Activated CD4-positive, alpha-beta T cell treated with anti-CD3 and anti-CD28 coated beads for 1 hour (primary cell): ENCODE measurements at places on chromosomes 16 and 17.

DNA sequence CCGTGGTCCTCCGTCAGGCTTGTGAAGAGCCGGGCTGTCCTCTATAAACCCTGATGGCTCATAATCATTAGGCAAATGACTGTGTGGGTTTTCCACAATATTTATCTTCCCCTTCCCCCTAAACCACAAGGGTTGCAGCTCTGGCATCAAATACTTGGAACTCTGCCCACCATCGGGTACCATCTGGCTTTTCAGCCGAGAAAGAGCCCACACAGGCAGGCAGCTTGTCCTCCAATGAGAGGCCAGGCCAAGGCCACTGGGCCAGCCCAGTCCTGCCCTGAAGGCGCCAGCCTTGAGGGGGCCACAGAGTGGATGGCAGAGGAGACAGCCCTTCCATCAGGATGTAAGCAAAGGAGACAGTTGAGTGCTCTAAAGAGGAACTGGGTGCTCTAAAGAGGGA lies 31.8 kb upstream of the NAT9 start:
- DNase-seq: no peak

- DNase-seq: no peak
These were observed 36.3 kb downstream of the SLC47A1 start for GRCh38 chr17:19569785-19570543.

DNA sequence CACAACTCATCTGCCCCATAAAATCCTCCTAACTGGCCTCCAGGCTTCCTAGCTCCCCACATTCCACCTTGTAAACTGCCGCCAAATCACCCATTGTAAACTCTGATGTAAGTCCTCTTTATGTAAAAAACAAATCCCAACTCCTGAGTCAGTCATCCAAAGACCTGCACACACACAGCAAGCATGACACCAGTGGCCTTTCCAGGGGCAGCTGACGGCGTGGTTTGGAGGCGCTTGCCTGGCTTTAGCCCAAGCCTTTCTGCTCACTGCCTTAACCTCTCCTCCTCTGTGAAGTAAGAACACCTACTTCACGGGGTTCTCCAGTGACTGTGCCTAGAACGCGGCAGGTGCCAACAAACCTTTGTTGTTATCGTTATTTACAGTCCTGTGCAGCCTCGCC lies 14.0 kb downstream of the UBE2O start:
- no peak for DNase-seq

- DNase-seq: no peak
These were observed 3.6 kb downstream of the PNMT start for GRCh38 chr17:39671651-39672521.

GRCh38 chr16:26594666-26595065 lies 472.1 kb upstream of the C16orf82 start:
- DNase-seq: no peak

- DNase-seq: no peak
These were observed 794 bp downstream of the ANKS3 start for GRCh38 chr16:4733211-4733742.

DNA sequence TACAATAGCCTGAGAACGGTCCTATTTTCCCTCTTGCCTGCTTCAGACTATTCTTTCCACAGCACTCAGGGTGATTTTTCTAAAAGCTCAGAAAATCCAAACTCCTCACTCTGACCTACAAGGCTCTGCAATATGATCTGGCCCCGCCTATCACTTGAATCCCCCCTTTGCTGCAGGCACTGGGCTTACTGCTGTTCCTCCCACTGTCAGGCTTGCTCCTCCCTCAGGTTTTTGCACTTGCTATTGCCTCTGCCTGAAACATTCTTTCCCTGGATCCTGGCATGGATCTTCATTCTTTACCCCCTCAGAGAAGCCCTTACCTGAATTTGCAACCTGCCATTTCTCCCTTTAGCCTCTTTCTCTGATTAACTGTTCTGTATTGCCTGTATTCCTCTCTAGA lies 52.3 kb downstream of the RPGRIP1L start:
- no peak for DNase-seq

- DNase-seq: no peak
These were observed 42.1 kb upstream of the TOB1 start for GRCh38 chr17:50908140-50908859.

DNA sequence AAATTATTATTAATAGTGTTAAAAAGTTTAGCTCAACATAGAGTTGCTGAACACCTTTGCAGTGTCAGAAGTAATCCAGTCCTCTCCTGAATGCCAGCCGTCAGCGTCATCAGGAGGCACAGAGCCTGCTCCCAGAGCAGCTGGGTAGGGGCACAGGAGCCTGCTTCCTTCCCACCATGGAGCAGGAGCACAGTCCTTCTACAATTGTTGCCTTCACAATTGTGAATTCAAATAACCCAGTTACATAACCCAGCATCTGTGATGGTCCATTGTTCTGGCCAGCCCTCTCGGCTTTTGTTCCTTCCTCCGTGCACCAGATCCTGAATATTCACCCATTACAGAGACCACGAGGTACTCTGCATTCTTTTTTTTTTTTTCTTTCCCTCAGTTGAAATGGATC lies 393.9 kb upstream of the MAF start:
- no peak for DNase-seq

DNA sequence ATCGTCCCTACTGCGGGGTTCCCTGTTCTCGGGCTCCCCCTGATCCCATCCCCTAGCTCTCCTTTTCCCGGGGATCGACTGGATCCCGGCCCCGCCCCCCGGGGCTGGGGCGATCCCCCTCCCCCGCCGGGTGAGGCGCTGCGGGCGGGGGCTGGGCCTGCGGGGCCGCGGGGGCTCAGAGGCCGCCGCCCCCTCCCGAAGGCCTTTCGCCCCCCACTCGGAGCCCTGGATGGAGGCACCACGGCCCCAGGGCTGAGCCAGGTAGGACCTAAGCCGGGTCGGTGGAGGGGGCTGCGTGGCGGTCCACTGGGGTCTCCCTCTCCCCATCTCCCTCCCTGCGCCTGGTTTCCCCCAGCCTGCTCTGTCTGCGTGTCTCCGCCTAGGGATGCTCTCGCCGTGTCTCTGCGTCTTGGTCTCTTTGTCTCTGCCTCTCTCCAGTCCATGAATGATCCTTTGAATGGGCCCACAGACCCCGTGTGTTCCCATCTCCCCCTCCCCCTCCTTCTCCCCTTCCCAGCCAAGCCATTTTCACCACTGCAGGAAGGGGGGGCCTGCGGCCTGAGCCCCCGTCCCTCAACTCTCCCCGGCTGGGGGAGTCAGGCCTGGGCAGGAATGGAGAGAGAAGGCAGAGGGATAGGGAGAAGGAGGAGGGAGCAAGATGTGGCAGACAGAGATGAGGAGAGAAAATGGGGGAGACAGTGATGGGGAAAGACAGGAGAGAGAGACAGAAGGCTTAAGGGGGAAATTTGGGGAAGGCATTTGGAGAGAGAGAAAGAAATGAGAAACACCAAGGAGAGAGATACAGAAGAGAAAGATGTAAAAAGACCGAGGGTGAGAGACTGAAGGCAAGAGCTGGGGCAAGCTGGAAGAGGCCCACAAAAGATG lies 1.7 kb upstream of the TMEM256 start:
- DNase-seq: no peak

DNA sequence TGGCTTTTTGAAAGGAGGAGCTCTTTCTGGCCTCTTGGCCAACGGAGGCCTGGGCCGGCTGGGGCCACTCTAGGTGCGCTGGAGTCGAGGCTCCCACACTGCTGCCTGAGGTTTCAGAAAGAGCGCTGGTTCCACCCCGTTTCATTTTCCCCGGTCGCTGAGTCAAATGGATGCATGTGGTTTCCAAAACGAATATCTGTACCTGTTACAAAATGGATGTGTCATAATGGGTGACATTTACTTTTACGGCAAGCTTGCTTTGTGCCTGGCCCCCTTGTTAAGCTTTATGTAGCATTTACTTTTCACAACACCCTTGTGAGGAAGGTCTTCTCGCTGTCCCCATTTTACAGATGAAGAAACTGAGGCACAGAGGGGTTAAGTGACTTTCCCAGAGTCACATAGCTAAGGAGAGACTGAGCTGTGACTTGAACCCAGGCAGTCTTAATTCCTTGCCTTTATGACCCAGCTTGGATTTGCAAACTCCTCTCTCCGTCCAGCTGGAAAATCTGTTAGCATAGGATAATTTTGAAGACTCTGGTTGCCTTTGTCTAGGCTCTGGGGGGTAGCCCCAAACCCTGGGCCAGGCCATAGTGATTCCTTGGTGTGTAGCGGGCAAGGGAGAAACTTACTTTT lies 10.6 kb downstream of the KSR1 start:
- peak; percentile 28 for DNase-seq

- DNase-seq: no peak
These were observed 265.5 kb upstream of the CCL2 start for GRCh38 chr17:33989361-33990148.

DNA sequence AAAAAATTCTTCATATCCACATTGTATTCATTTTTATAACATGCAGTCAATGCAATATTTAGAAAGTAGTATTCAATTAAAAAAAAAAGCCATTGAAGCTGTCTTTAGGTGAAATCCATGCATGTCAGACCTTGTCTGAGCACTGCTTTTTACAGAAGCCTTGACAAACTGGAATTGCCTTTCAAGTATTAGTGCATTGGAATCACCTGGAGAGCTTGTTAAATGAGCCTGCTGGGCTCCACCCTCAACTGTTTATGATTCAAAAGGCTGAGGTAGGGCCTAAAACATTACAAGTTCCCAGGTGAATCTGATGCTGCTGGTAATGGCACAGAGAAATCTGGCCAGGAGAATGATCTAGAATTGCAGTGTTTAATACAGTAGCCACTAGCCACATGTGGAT lies 85.8 kb downstream of the HIC1 start:
- DNase-seq: no peak

DNA sequence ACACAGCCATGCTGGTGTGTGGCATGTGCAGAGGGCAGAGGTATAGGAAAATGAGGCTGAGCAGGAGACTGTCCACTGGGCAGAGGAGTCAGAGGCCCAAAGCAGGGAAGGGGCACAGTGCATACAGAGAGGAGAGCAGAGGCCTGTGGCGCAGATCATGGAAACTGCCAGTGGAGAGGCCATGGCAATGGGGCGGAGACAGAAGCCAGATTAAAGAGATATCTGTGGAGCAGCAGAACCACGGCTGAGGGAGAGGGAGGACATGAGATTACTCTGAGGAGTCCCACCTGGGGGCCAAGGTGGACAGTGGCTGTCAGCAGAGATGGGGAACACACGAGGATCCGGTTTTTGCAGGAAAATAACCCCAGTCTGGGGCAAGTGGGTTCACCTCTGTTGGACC lies 43.3 kb downstream of the RANBP10 start:
- no peak for DNase-seq

DNA sequence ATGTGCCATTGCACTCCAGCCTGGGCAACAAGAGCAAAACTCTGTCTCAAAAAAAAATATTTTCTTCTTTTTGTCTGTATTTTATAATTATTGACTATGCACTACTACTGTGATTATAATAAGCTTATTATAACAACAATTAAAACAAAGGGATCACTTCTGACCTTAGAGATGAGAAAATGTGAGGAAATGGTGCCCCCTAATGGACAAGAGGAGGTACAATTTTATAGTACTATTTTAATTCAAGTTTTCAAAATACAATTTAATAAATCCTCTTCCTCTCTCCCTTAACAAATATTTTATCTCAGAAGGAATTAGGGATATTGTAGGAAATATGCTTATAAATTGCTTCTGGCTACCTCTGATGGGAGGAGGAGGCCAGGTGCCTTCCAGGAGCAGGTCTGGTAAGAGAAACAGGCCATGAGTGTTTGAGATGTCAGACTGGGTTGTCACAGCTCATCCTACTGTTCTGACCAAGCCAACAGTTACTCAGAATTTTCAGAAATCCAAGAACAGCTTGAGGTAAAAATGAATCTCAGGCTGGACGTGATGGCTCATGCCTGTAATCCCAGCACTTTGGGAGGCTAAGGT lies 14.0 kb downstream of the VPS53 start:
- no peak for DNase-seq

- DNase-seq: no peak
These were observed 11.9 kb downstream of the GSE1 start for GRCh38 chr16:85625053-85625452.
